ENCODE measurements at places on chromosomes 7 and 10. TPM values are rescaled to one million over a fixed set of nuclear protein-coding genes. Genes with fewer than 3 reads are reported as not detected.

Gene TMEM273
- total RNA-seq: 11.6 TPM

Gene SPDYE2
- not detected for total RNA-seq

Gene NUTM2D
- total RNA-seq: 3.9 TPM

Gene ITGA8
- 2.1 TPM for total RNA-seq

Gene PNLIPRP2
- total RNA-seq: not detected

Gene FXYD4
- total RNA-seq: not detected

Gene ADARB2
- total RNA-seq: 0.39 TPM

Gene ZPBP
- total RNA-seq: not detected

Gene ATOH7
- not detected for total RNA-seq

Gene MSMB
- total RNA-seq: not detected

Gene ABCB1
- 3.7 TPM for total RNA-seq

Gene SMO
- total RNA-seq: 6.2 TPM

Gene ZNF485
- total RNA-seq: 0.76 TPM

Gene ZNF804B
- not detected for total RNA-seq

Measured in glomerular endothelial cell (primary cell).